ENCODE measurements at places on chromosomes 7 and 10.

GRCh38 chr7:105805447-105806019 is 70.9 kb downstream of the ATXN7L1 start:
- no peak for DNase-seq

GRCh38 chr7:139913021-139913844 is 84.2 kb downstream of the TBXAS1 start:
- DNase-seq: no peak

DNA sequence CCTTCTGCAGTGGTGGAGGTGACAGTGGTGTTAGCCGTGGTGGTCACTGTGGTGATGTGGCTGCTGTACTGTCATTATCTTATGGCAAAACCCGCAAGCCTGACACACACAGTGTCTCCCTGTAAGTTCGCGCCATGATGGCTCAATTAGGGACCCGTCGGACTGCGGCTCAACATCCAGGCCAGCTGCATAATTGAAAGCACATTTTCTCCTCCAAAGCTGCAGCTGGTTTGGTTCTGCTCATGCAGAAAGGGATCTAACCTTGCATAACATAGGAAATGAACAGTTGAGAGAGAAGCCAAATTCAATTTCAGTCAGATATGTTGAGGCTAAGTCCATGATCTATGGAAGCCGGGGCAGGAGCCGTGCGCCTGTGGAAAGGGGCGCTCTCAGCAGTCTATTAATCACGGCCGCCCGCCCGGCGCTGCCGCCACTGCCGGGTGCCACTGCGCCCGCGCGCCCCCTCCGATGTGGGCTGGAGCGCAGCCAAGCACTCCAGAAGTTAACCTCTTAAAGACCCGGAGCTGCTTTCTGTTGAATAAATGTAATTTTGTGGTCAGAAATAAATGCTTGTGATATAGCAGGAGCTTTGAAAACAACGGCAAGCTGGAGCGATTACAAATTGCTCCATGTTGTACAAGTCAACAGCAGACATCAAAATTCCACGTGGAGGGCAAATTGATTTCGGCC is 227.7 kb downstream of the CUX1 start:
- peak; percentile 55 for DNase-seq

DNA sequence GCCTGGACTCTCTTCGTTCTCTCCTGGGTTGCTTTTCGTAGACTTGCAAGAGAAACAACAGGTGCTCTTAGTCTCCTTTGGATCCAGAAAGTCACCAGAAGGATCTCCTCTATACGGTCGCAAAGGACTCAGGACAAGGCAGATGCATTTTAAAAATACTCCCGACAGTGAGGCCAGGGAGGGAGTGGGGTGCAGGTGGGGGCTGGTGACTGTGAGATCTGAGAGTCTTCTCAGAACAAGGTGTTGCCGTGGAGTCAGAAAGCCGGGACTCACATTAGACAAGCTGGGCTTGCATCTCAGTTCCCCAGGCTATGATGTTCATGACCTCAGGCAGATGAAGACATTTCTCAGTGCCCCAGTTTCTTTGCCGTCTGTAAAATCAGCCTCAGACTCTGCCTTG is 507.2 kb downstream of the TCERG1L start:
- DNase-seq: no peak

GRCh38 chr10:31615129-31615528 is 296.1 kb downstream of the ZEB1 start:
- no peak for DNase-seq

DNA sequence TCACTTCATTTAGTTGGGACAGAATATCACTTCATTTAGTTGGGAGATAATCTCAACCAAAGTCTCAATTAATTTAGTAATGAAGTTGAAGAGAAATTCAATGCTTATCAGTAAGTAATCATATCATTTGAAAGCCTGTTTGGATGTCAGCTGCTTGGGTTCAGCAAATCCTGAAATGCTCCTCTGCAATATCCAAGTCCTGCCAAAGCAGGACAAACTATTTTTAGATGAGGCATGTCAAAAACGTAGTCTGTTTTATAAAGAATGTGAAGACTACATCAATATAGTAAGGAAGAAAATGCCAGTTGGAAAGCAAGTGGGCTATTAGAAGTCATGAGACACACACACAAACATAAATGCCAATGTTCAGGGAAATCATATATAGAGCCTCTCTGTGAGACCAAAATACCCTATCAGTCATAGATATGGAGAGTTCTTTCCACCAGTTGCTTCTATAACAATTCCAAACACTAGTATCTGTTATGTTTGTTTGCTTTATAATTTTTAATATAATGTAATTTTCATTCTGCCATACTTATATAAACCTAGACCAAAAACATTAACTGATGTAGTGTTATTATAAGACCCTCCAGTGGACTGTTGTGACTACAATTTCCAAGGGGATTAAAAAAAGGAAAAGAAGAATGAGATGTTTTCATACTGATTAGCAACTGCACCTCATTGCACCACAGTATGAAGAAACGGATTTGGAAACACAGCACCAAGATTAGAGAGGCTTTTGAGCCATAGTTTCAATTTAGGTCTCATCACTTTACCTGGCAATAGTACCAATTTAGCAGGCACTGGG is 160.7 kb downstream of the LRRTM3 start:
- DNase-seq: no peak

GRCh38 chr10:80489371-80490112 is 35.4 kb downstream of the TSPAN14 start:
- DNase-seq: no peak

GRCh38 chr10:130960531-130960930 is 351.0 kb downstream of the TCERG1L start:
- DNase-seq: peak; percentile 15

- no peak for DNase-seq
Observed at GRCh38 chr7:134339475-134339874, 22.7 kb upstream of the SLC35B4 start.

DNA sequence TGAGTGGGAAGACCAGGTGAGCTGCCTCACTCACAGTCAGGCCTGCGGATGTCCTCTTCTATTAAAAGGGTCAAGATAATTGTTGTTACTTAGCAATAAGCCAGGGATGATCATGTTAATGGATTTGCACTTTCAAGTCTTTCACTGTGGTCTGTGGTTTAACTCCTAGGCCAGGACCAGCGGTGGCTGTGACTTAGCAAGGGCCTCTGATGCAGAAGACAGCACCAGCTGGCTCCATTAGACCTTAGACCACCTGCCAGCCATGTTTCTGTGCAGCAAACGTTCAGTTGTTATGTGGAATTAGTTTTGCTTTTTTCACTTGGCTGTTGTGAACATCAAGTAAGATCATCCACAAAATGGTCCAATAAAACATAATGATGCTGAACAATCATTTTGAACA is 537.3 kb downstream of the TNS3 start:
- no peak for DNase-seq

DNA sequence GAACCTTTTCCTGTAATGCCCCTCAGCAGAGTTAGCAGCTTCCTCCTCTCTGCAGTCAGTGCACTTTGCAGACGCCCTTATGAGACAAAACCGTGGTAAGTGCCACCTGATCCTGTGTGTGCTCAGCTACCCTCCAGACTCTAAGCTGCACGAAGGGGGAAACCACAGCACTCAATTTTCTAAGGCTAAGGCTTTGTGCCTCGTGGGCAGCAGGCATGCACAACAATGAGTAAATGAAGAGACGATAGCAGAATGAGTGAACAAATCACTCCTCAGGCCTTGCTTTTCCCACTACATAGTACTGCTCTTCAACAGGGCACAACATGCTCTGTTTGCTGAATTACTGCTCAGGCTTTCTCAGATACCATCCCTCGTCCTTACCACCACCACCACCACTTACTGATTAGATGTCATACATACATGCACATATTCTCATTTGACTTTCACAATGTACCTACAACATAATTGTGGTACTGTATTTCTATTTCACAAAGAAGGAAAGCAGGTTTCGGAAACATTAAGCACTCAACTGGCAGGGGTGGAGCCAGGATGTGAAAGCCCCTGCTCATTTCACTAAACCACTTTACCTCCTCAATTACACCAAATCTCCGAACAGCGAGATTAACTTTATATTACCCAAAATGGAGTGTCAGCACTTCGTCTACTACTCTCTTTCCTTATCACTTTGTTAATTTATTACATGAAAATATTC is 85.4 kb downstream of the ICA1 start:
- DNase-seq: no peak

- peak; percentile 70 for DNase-seq
Observed at GRCh38 chr7:75987805-75988567, 6.4 kb downstream of the TMEM120A start.

DNA sequence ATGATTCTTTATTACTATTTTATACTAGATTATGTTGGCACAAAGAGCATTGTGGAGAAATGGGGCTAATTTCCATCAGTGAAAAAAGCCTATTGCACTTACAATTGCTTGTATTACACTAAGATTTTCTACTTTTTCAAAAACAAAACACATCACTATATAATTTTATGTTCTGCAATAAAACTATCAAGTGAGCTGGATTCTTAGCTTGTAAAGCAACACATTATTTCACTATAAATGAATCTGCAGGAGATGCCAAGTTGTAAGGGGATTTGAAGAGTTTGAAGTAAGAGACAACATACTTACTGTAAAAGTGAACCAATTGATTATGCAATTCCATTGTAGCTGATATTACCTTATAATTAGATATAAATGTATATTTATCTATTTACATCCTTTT is 333.3 kb upstream of the SEMA3D start:
- no peak for DNase-seq

DNA sequence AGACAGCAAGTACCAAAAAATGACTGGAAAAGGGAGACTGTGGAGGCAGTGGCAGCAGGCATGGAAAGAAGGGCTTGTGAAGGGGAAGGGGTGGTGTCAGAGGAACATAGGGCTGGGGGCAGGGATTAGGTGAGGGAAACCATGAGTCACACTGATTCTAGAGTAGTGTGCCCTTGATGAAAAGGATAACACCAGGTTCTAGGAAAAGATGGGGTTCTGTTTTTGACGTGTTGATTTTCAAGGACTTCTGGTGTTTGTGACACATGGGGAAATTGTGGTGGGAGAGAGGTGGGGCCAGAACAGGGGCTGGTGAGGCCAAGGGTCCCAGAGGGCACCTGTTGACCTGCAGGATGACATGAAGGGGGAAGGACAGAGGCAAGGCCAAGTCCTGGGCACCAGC is 57.1 kb downstream of the FIGNL1 start:
- no peak for DNase-seq

DNA sequence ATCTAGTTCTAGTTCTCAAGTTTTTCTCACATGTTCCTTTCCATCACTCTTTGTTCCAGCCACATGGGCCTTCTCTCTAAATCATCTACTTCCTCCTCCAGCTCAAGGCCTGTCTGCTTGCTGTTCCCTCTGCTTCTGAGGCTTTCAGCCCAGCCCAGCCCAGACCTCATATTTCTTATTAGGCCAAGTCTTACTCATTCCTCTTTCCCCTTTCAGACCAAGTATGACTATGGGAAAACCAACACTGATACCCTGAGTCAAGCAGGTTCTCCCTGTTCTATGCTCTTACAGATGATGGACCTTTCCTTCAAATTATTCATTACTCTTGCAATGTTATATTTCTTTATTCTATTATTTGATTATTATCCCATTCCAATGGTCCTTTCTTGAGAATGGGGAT is 80.3 kb upstream of the SEM1 start:
- DNase-seq: no peak

- DNase-seq: no peak
Observed at GRCh38 chr10:47277352-47278151, 22.4 kb upstream of the GDF10 start.

GRCh38 chr10:3887885-3888476 is 103.0 kb upstream of the KLF6 start:
- DNase-seq: peak; percentile 86

DNA sequence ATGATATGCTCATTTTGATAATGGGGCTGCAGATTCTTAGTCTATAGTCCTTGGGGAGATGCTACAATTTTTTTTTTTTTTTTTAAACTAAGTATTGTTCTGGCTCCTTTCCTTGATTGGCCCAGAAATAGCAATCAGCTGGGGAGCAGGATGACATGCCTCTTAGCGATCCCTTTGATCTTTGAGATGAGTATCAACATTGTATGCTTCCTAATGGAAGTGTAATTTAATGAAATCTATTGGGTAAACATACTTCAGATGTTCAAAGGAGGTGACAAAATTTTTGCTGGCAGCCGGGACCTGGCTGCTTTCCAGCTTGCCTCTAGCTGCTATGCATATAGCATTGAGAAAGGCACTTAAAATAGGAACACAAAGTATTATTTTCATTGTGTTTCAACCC is 43.5 kb downstream of the VTI1A start:
- no peak for DNase-seq

DNA sequence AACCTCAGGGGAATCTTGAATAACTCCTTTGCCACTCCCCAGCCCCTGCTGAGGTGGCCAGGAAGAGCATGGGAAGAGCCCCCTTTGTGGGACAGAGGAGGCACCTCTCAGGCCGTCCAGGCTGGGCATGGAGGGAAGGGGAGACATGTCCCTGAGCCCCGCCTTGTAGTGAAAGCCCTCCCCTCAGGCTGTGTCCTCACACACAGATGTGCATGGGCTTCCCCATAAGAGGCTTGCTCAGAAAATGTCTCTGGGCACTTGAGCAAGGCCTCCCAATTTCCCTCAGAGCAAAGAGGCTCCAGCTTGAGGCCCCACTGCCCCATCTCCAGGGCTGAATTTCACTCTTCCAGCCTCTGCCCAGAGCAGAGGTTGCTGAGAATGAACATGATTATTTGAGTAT is 3.8 kb downstream of the TMEM72 start:
- no peak for DNase-seq

GRCh38 chr10:122507616-122508015 is 46.3 kb downstream of the HTRA1 start:
- DNase-seq: no peak

DNA sequence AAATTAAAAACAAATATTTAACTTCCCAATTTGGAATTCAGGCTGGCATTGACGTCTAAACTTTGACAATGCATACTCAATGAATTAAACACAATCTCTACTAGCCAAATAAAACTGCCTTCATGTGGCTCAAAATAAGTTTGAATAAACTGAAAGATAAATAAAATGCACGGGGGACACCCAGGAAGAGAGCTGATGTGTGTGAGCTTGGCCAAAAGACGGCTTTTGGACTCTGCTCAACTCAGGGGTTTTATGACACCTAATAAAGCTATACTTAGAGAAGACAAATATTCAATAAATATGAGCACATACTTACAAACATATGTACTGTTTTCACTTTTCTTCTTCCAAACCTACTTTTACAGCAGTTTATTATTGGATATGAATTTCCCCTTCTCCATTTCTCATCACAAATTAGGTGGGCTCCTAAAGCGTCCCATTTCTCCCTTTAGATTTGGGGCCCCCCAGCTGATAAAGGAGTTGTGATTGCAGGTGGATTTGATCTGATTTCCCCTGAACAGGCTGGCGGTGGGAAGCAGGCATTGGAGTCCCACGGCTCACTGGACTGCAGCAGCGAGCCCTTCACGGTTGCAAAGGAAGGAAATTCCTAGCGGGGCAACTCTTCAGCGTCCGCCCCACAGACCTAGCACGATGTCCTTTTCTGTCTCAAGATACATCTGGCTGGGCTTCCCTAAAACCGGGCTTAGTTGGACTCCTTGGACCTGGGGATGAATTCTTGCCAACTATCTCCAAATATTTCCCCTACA is 79.6 kb downstream of the INSIG1 start:
- DNase-seq: no peak

- no peak for DNase-seq
Observed at GRCh38 chr7:121371367-121371766, 24.7 kb downstream of the FAM3C start.

GRCh38 chr7:149422914-149423301 is 38.0 kb downstream of the ZNF777 start:
- DNase-seq: no peak

- DNase-seq: peak; percentile 37
Observed at GRCh38 chr7:151899513-151900360, 22.8 kb upstream of the PRKAG2 start.

Data from tibial artery (tissue), 4 donors.